ENCODE measurements at places on chromosomes 13 and 19.
A peak's percentile ranks its signal among the peaks of the same experiment; 100 is the strongest.

- no peak for DNase-seq
Observed at GRCh38 chr13:99285432-99286182, 21.6 kb downstream of the GPR183 start.

- no peak for DNase-seq
Observed at GRCh38 chr13:65722506-65722905, 1507.6 kb downstream of the PCDH9 start.

- no peak for DNase-seq
Observed at GRCh38 chr13:37313372-37313771, 207.9 kb upstream of the CSNK1A1L start.

- DNase-seq = no peak
Observed at GRCh38 chr19:18475004-18475453, 37.1 kb upstream of the ISYNA1 start.

- DNase-seq = peak; percentile 81
Observed at GRCh38 chr19:55580628-55581144, at the start of gene ZNF579. ZNF579 (minus strand) TSS chr19:55580848; CDS start chr19:55579639, 1,209 bp downstream.

DNA sequence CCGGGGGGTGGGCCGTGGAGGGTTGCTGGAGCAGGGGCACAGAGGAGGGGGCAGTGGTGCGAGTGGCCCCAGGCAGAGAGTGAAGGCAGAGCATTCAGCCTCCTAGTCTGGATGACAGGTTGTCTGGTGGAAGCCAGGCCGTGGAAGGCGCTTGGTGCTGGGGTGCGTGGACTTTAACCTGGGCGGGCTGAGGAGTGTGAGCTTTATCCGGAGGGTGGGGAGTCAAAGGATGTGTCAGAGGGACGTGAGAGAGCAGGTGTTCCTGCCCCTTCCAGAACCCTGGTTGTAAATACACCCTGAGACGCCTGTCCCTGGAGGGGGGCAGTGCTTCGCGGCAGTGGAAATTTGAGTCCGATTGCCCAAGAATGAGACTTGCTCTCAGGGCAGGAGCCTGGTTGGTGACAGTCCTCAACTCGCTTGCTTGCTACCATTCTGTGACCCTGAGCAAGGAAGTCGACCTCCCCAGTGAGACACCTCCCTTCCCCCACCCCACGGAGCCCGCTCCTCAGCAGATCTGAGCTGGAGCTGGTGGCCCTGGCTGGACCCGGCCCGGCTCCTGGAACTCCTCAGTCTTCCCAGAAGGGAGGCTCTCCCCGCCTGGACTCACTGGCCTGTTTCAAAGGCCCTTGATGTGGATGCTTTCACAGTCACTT, 2.3 kb downstream of the SPPL2B start:
- DNase-seq = no peak

GRCh38 chr13:94813920-94814475, 101.7 kb upstream of the SOX21 start:
- no peak for DNase-seq

GRCh38 chr13:112714376-112715174, 24.7 kb downstream of the ATP11A start:
- no peak for DNase-seq

DNA sequence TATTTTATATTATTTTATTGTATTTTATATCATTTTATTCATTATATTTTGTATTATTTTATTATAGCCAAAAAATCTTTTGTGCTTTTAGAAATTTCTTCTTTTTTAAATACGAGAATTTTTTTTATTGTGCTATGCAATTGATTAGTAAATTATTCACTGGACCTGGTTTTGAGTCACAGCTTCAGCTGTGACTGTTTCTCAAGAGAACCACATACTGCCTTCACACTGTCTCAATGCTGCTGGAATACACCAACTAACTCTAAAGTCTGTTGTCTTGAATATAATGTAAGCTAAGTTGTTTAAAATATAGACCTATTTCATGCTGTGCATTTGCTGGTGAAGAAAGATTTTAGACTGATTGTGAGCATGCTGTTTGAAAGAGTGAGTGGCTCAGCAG, 423.6 kb downstream of the NDFIP2 start:
- DNase-seq = no peak

DNA sequence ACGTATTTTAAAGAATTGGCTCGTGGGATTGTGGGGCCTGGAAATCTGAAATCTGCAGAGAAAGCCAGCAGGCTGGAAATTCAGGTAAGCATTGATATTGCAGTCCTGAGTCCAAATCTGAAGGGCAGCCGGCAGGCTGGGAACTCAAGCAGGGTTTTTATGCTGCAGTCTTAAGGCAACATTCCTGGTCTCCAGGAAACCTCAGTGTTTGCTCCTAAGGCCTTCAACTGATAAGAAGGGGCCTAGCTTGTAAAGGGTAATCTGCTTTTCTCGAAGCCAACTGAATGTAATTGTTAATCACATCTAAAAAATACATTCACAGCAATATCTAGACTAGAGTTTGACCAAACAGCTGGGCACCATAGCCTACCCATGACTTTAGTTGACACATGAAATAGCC, 154.4 kb downstream of the EFNB2 start:
- peak; percentile 63 for DNase-seq

GRCh38 chr13:20664351-20664750, 39.1 kb upstream of the IL17D start:
- no peak for DNase-seq

DNA sequence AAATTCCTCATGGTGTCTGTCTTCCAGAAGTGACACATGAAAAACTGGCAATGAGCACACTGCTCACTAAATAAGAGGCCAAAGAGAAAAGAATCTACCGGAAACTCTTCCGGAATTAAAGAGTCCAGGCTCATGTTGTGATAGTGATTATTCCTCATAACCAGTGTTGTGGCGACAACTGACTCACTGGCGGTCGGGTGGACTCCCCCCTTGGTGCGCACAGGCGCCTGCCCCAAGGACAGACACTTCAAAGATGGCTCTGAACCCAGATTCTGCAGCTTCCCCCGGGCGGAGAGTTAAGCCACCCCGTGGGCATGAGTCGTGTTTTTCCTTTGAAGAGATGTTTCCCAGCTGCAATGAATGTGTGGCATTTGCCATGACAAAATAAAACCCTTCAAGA, 10.3 kb downstream of the IL17D start:
- DNase-seq = peak; percentile 38

- DNase-seq = no peak
Observed at GRCh38 chr19:28934631-28935030, 278.3 kb downstream of the UQCRFS1 start.

GRCh38 chr13:52746141-52746540, 6.5 kb upstream of the CNMD start:
- DNase-seq = no peak

DNA sequence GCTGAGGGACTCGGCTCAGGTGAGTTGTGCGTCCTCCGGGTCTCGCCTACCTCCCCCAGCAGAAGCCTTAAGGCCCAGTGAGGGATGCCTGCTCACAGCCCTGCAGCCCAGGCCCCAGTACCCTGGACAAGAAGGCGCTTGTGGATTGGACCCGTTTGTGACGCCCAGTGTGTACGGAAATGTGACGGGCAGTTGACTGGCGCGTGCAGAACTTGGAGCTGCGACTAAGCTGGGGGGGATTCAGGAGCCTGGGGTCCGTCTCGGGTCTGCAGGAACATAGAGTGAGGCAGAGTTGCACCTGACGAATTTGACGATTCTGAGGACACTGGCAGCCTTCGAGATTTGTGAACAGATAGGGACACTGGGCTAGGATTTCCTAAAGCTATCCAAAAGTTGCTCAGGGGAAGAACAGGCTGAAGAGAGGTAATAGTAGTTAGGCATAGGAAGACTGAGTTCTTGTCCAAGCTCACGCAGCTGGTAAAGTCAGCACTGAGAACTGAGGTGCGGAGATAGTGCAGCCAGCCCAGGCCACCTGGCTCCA, 519 bp downstream of the ZNF551 start:
- no peak for DNase-seq

DNA sequence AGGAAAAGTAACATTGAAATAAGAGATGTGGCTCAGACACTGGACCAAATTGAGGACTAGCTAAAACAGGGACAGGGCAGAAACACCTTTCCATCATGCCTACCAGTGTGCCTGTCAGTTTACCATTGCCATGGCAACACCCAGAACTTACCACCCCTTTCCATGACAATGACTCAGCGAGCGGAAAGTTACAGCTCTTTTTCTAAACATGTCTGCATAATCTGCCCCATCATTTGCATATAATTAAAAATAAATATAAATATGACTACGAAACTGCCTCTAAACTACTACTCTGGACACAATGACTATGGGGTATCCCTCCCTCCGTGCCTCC, 96.0 kb downstream of the UBL3 start:
- DNase-seq = peak; percentile 17

- no peak for DNase-seq
Observed at GRCh38 chr19:1646659-1647453, 5.6 kb downstream of the TCF3 start.

- peak; percentile 63 for DNase-seq
Observed at GRCh38 chr13:74190999-74191398, 56.8 kb upstream of the KLF12 start.

DNA sequence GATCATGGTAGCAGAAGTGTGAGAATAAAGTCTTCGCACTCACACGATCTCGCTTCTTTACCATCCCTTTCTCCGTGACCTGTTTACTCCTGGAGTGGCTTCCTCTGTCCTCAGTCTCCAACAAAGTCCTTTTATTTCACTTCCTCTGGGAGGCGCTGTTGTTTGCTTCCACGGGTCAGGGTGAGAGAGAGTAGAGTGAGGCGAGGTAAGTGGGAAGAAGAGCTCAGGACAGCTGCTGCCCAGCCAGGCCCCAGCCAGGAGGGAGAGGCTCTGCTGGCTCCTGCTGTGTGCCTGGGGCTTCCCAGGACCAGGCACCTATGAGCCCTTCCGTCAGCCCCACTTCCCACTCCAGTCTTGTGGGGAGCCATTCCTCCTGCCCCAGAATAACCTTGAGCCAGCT, 242.1 kb downstream of the FGF9 start:
- DNase-seq = no peak

GRCh38 chr13:46716821-46717220, 80.1 kb downstream of the ESD start:
- DNase-seq = peak; percentile 80

- DNase-seq = no peak
Observed at GRCh38 chr19:49486232-49486631, 1.2 kb upstream of the RPL13A start.

DNA sequence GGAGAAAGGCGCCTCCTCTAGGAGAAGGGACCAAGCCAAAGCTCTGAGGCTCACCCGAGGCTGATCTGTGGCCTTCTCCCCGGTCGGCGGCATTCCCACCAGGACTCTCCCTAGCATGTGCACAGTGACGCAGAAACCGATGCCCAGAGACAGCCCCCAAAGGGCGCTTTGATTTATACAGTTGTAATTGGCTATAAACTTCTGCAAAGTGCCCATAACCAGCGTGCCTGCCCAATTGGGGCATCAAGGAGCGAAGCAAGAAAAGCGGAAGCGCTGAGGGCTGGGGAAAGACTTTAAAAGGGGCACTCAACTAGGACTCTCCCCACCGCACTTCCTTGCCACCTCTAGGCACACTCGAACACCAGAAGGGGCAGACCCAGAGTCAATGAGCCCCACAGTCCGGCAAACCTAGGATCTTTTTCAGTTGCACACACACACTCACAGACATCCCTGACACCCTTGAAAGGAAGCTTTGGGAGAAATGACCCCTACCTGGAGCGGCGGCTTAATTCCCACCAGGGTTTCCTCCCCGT, 1.8 kb downstream of the CDX2 start:
- DNase-seq = no peak

DNA sequence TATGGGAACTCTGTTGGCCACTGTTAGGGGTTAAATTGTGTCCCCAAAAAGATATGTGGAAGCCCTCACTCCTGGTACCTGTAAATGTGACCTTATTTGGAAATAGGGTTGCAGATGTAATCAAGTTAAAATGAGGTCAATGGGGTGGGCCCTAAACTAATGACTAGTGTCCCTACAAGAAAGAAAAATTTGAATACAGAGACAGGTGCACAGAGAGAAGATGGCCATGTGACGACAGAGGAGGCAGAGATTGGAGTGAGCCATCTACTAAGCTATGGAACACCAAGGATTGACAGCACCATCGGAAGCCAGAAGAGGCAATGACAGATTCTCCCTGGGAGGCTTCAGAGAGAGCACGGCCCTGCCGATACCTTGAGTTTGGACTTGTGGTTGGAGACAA, 16.5 kb downstream of the POU2F2 start:
- no peak for DNase-seq

DNA sequence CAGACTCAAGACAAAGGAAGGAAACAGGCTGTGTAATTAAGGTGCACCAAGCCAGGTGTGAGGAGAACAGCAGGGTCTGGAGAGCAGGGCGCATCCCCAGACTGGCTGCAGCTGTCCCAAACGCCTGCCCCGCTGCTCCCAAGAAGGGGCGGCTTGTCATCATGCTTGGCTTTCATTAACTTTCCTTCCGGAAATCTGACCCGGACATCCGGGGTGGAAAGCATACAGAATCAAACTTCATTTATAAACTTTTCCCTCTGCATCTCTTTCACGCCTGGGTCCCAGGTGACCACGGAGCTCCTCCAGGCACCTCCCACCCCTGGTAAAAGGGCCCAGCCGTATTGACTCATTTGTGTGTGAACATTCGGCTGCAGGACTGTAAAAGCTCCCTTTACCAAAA, 31.7 kb downstream of the TSHZ3 start:
- DNase-seq = no peak

GRCh38 chr13:96191367-96191766, 101.5 kb downstream of the HS6ST3 start:
- no peak for DNase-seq

- DNase-seq = peak; percentile 96
Observed at GRCh38 chr13:41788552-41788951, 172.4 kb downstream of the VWA8 start.

- DNase-seq = peak; percentile 73
Observed at GRCh38 chr19:34430738-34431625, 2.8 kb downstream of the UBA2 start.

GRCh38 chr13:109957875-109958274, 171.5 kb upstream of the IRS2 start:
- no peak for DNase-seq

- no peak for DNase-seq
Observed at GRCh38 chr13:66087269-66087710, 1142.8 kb downstream of the PCDH9 start.

DNA sequence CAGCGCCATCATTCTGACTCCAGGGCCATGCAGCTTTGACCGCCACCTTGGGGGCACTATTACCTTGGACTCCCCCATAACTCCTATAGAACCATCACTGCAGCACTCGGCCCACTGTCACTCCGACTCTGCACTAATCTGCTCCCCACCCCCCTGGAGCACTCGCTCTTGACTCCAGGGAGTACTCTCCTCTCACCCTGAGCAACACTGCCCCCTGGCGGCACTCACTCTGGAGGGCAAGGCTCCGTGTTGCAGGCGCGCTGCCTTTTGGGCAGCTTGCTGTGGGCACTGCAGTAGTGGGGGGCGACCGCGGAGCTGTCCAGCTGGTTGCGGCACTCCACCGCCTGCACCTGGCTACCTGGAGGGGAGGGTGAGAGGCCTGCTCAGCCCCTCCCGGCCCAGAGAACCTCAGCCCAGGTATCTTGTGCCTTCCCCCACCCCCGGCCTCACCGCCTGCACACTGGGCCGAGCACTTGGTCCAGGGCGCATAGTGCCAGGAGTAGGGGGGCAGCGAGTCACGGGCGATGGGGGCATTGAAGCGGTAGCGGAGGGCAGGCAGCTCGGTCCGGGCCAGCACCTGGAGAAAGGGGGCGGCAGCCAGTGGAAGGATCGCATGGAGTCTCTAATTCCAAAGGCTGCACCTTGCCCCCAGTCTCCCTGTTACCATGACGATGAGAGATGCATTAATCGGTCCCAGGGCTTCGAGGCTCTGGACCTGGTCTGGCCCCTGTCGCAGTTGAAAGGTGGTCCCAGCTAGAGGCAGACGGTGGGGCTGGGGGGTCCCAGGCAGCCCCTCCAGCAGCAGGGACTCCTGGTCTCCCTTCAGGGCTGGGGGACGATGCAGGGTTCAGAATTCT, 8.9 kb upstream of the MYO1F start:
- DNase-seq = no peak

- no peak for DNase-seq
Observed at GRCh38 chr13:20227730-20228129, 4.4 kb downstream of the GJB6 start.

Data from endothelial cell of umbilical vein (primary cell).